ENCODE measurements at places on chromosomes 11 and 22. TPM values are rescaled to one million over a fixed set of nuclear protein-coding genes. Genes with fewer than 3 reads are reported as not detected.

GRCh38 chr22:49894322-49895054 is 23.8 kb downstream of the ALG12 start:
- no peak for DNase-seq

- no peak for DNase-seq
Measured at GRCh38 chr22:47808236-47808635, 1045.8 kb downstream of the TBC1D22A start.

GRCh38 chr11:102666331-102666957 is 39.1 kb downstream of the MMP27 start:
- no peak for DNase-seq

GRCh38 chr11:114162719-114163123 is 103.2 kb downstream of the ZBTB16 start:
- peak; percentile 83 for DNase-seq

The CRY2 gene
- total RNA-seq, result 90.1 TPM

All from left ventricle myocardium superior (tissue), 1 donor.